ENCODE measurements at places on chromosomes 5 and 9.

DNA sequence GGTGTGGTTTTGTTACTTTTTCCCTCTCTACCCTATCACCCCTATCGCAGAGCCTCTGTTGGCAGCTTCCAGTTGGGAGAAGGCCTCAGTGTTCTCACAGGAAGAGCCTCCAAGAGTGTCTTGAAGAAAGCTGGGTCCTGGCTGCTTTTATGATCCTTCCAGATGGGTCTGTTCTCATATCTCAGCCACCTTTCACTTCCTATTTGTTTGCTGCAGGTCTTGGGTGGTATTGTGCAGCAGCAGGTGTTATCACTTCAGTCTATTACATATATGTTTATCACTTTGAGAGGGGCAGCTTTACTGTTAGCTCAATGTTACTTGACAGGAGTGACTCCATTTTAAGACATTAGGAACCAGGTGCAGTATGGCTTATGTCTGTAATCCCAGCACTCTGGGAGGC, 59.2 kb upstream of the GDNF start:
- no peak for DNase-seq

GRCh38 chr9:37902796-37903646, 906 bp downstream of the SLC25A51 start:
- no peak for DNase-seq

DNA sequence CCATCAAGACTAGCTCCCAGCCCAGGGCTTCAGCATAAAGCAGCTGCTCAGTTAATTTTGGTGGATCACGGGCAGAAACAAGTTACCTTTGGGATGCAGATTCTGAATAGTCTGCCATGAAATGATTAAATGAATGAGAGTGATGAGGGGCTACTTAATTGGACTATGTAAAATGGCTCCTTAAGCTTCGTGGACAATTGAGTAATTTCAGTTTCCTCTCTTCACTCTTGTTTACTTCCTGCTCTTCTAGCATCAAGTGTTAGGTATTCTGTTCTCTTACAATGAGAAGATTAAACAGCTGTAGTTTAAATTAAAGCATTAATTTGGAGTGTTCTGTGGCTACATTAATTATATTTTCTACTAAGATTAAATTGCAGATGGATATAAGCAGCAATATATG, 28.1 kb downstream of the PIK3R1 start:
- no peak for DNase-seq

DNA sequence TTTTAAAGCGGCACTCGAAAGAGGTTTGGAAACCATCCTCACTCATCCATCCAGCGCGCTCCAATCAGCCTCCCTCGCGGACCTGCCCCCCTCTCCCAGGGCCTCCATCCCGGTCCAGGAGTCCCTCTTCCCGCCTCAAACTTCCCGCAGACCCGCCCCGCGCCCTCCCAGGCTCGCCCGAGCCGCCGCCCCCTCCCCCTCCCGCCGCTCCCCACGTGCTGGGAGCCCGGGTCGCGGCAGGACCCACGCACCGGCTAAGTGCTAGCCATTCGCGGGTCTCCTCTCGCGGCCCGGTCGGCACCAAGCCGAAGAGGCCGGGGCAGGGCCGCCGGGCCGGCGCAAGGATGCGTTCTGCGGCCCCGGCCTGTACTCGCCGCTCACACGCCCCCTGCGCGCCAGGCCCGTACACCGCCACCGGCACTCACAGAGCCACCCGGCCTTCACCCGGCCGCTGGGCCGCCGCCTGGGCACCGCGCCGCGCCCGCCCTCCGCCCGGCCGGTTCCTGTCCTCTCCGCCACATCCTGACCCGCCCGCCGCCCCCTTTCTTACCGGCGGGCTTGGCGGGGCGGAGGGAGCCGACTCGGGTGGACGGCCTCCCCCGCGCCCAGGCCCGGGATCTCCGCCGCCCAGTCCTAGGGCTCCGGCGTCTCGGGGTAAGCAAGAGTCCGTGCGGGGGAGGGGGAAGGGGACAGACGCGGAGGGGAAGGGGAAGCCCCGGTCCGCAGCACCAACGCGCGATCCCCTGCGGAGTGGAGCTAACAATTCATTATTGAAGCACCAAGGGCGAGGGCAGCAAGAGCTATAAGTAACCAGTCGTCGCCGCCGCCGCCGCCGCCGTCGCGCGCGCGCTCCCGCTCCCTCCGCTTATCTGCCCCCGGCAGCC, 576 bp downstream of the CHD1 start:
- no peak for DNase-seq

DNA sequence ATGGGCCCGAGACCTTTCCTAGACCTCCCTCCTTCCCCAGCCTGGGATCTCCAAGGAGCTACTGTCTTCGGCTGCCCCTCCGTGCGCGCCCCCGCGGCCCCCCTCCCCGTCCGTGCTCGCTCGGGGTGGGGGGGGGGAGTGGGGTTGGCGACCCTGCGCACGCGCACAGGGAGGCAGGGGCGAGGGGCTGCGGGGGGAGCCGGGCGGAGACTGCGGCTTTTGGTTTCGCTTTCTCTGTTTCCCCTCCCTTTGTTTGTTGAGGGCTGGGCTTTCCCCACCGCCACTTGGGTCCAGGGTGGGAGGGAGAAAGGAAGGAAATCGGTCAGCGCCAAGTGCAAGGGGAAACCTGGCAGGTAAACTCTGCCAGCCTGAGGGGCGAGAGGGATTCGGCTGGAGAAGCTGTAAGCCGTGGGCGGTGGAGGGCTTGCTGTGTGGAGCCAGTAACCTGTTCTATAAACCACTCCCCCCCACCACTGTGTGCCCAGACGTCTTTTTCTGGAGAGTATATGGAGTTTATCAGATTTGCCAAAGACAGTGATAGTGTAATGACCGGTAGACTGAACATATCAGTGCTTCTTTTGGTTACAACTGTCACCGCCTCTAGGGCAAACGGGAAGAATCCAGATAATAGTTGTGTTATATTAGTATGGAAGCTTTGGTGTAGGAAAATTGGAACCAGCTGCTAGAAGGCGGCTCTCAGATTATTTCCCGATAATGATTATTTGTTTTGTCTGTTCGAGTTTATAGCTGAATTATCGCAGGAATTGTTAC, 684 bp downstream of the DNAJA1 start:
- DNase-seq: peak; percentile 51

GRCh38 chr9:3256571-3257330, 269.1 kb downstream of the RFX3 start:
- no peak for DNase-seq

- no peak for DNase-seq
Measured at GRCh38 chr5:40221796-40222195, 457.9 kb upstream of the PTGER4 start.

DNA sequence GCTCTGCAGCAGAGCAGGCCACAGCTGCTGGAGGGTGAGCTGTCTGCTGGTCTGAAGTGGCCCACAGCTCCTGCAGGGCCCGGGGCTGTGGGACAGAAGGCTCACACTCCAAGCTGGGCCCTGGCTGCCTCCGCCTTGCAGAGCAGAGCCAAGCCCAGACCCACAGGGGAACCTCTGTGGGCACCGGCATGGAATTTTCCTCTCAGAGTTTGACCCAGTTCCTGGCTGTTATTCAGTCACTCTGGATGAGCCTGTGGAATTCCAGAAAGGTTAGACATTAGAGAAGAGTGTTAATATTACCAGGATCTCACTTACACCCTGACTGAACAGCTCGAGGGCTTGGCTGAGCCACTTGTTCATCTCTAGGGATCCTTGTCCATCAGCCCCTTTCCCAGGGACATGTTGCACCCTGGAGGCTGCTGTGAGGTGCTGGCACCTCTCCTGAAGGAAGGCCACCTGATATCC, 17.5 kb downstream of the IL9 start:
- no peak for DNase-seq

GRCh38 chr5:32791536-32792243, 80.6 kb downstream of the NPR3 start:
- no peak for DNase-seq
